Renal cortex interstitium (tissue), 15 donors: ENCODE measurements at places on chromosomes 4 and X.

DNA sequence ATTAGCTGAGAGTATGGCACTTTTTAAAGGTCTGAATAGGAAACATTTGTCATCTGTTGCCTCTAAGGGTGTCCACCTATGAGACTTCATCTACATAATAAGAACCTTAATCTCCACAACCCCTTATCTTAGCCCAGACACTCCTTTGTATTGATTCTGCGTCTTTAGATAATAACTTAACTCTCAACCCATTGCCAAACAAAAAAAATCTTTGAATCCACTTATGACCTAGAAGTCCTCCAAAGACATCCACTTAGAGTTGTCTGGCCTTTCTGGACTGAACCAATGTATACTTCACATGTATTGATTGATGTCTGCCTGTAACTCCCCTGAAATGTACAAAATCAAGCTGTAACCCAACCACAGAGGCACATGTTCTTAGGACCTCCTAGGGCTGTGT is 66.0 kb upstream of the CHRNA9 start:
- DNase-seq: no peak

- no peak for DNase-seq
Measured at GRCh38 chr4:73653695-73654106, 33.5 kb upstream of the RASSF6 start.

DNA sequence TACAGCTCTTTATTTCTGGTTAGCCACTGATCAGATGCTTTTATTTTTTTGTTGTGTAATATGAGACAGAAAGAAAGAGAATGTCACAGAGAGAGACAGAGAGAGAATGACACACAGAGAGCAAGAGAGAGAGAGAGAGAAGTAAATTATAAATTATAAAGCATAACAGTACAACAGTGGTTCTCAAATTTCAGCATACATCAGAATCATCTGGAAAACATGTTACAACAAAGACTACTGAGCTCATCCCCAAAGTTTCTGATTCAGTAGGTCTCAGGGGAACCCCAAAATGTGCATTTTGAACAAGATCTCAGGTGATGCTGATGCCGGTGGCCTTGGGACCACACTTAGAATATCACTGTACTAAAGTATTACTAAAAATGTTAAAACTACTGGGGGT is 245.8 kb upstream of the DIAPH2 start:
- no peak for DNase-seq

GRCh38 chr4:54852602-54853001 is 194.8 kb downstream of the KIT start:
- no peak for DNase-seq

- no peak for DNase-seq
Measured at GRCh38 chr4:76630741-76631140, 195.7 kb downstream of the SHROOM3 start.

DNA sequence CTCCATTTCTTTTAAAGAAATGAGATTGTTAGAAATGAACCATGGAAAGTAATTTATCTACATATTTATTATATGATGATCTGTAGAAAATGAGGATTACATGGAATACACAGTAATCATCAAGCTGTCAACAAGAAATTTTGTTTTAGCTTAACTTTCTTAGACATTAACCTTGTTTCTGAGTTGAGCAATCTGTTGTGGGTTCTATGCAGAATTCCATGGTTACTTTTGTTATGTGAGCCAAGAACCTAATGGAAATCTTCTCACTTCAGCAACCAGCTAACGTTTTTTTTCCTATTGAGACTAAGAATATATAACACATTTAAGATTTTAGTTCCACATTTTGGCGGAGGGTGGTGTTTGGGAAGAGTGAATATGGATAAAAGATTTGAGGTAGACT is 136.1 kb upstream of the SLC4A4 start:
- no peak for DNase-seq

GRCh38 chrX:119359618-119360382 is 39.3 kb upstream of the SLC25A43 start:
- no peak for DNase-seq

- no peak for DNase-seq
Measured at GRCh38 chr4:528835-529234, 29.8 kb downstream of the PIGG start.

DNA sequence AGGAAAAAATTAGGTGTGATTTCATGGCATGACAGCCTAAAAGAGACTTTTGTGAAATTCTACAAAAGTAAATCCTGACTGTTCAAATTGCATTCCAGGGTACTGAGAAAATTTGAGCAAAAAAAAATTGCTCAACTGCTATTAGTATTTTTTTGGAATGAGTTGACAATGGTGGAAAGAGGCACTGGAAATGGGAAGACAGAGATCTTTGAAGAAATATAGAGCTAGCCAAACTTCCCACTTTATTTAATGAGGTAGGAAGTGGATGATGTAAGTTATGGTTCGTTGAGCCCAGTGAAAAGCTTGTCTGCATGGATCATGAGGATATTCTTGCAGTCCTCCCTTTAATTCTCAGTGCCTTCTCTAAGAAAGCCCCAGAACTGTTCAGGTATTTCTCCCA is 183.8 kb downstream of the PTTG2 start:
- DNase-seq: no peak

GRCh38 chrX:9614016-9614415 is 149.2 kb downstream of the TBL1X start:
- DNase-seq: no peak

DNA sequence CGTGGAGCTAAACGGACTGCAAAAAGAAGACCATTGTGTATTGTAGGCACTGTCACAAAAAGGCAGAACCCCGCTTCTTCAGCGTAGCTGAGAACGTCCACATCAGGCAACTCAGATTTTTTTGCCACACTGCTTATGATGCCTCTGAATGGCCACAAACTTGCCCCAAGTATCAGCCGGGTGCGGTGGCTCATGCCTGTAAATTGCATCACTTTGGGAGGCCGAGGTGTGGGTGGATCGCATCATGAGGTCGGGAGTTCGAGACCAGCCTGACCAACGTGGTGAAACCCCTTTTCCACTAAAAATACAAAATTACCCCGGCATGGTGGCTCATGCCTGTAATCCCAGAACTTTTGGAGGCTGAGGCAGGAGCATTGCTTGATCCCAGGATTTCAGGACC is 14.9 kb upstream of the IL3RA start:
- no peak for DNase-seq

DNA sequence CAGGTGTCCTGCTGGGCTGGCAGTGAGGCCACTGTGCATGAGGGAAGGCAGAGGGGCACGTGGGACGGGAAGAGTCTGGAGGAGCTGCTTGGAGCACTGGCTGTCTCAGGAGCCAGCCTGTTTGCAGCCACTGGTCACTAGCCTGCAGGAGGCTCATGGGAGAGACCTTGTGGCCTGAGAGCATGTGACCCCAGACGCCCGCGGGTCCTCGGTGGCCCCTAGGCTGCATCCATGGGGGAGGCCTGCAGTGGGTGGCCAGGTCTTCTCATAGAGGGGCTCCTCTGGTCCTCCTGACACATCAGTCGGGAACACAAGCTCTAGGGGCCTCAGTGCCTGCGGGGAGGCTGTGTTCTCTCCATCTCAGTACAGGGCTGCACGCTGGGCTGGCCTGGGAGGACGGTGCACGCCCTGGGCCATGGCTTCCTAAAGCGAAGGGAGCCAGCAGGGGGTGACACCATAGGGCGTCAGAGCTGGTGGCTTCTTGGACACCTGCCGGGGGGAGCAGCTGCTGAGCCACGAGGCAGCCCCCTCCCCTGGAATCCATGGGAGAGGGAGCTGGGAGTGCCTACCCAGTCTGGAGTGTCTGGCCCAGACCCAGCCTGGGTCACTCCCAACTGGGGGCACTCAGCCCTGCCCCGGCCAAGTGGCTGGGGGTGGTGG is 12.3 kb downstream of the NAT8L start:
- no peak for DNase-seq

GRCh38 chr4:153531976-153532626 is 65.9 kb downstream of the TMEM131L start:
- no peak for DNase-seq
